ENCODE measurements at places on chromosomes 1 and 21.

- H3K27ac ChIP-seq, result no peak overlapping the region
- no peaks in the 10 kb centered on the region for H3K36me3 ChIP-seq
- H3K4me1 ChIP-seq, result no peaks in the 10 kb centered on the region
- no peak overlapping the region for H3K4me3 ChIP-seq
- no peak for DNase-seq
Observed at GRCh38 chr1:117592155-117592554, 13.7 kb upstream of the TENT5C start.

GRCh38 chr21:38858026-38858811 lies 52.5 kb downstream of the ETS2 start:
- H3K4me1 ChIP-seq, result peaks cover 2% of the 10 kb centered on the region
- no peak overlapping the region for H3K4me3 ChIP-seq
- no peaks in the 10 kb centered on the region for H3K27me3 ChIP-seq
- DNase-seq, result peak; percentile 25

DNA sequence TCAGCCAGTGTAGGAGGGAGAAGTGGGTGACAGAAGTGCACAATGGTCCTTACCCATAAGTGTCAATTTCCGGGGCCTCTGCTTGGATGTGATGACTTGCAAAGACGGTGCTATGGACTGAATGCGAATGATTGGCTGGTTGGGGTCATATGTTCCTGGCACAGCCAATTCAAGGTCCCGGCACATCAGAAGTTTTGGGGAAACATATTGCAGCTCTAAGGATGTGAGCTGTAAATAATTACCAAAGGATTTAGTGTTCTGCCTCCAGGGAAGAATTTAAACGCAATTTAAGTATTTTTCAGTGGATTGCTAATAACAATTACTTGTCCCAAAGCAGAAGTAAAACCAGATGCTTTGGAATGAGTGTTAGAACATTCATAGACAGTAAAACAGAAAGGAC lies 26.9 kb upstream of the EXOSC10 start:
- no peak overlapping the region for H3K4me3 ChIP-seq
- H3K27me3 ChIP-seq, result no peaks in the 10 kb centered on the region
- H3K27ac ChIP-seq, result no peak overlapping the region
- H3K4me1 ChIP-seq, result no peaks in the 10 kb centered on the region
- peaks cover 69% of the 10 kb centered on the region for H3K36me3 ChIP-seq

DNA sequence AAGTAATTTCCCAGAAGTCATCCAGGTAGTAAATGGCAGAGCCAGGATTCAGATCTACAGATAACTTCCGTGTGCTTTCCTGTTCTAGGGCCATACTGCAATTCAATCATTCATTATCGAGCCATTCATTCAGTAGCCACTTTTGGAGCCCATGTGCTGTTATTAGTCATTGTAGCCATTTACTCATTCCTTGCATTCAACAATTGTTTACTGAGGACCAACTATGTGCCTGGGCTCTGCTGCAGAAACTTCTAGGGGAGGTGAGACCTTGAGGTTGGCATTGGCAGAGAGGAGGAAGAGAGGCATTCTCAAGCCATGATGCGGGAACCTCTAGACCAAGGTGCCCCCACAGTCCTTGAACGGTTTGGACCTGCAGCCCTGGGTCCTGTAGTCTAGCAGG lies 27.9 kb downstream of the EPHB2 start:
- H3K27ac ChIP-seq, result no peak overlapping the region
- no peaks in the 10 kb centered on the region for H3K36me3 ChIP-seq
- peak; percentile 39 for DNase-seq
- peaks cover 29% of the 10 kb centered on the region for H3K4me1 ChIP-seq

DNA sequence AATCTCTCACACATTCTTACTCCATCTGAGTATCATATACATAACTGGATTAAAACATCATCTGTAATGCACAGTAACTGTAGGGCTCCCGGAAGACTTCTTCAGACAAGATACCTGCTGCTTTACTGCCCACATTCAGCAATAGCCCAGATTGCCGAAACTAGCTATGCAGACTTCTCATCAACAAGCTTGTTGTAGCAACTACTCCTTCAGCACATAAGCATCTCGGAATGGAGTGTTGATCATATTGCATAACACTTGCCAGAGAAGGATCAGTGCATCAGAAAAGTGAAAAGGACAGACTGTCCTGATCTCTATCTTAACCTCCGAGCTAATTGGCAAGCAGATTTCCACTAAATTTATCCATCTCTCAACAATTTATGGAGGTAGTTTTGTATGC lies 354.6 kb upstream of the C1orf87 start:
- no peaks in the 10 kb centered on the region for H3K36me3 ChIP-seq
- DNase-seq, result no peak
- H3K27me3 ChIP-seq, result no peaks in the 10 kb centered on the region
- no peak overlapping the region for H3K4me3 ChIP-seq
- no peak overlapping the region for H3K27ac ChIP-seq

DNA sequence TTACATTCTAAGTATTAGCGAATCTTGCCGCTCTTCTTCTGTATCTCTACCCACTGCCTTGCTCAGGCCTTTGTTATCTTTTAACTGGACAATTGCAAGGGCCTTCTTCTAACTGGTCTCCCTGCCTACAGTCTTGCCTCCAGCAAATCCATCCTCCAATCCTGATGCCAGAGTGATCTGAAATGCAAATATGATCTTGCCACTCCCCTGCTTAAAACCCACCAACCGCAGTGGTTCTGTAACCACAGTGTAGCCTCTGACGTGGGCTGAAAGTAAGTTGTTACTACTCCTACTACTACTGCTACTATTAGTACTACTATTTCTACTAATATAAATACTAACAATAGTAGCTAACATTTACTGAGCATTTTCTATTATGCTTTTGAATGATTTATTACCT lies 12.4 kb downstream of the MOV10 start:
- no peak overlapping the region for H3K4me3 ChIP-seq
- H3K27ac ChIP-seq, result no peak overlapping the region
- DNase-seq, result no peak
- H3K36me3 ChIP-seq, result peaks cover 17% of the 10 kb centered on the region

GRCh38 chr1:27047914-27048313 lies 35.3 kb upstream of the TENT5B start:
- no peak overlapping the region for H3K4me3 ChIP-seq
- DNase-seq, result no peak
- H3K27ac ChIP-seq, result no peak overlapping the region
- no peaks in the 10 kb centered on the region for H3K36me3 ChIP-seq
- peaks cover 2% of the 10 kb centered on the region for H3K27me3 ChIP-seq
- H3K4me1 ChIP-seq, result no peaks in the 10 kb centered on the region

- no peaks in the 10 kb centered on the region for H3K4me1 ChIP-seq
- no peaks in the 10 kb centered on the region for H3K27me3 ChIP-seq
- no peaks in the 10 kb centered on the region for H3K36me3 ChIP-seq
Observed at GRCh38 chr1:160747717-160748116, 8.7 kb downstream of the SLAMF7 start.

GRCh38 chr1:36109041-36109679 lies 15.9 kb downstream of the COL8A2 start:
- no peak overlapping the region for H3K27ac ChIP-seq
- H3K4me1 ChIP-seq, result peaks cover 2% of the 10 kb centered on the region
- H3K4me3 ChIP-seq, result no peak overlapping the region
- H3K36me3 ChIP-seq, result no peaks in the 10 kb centered on the region
- H3K27me3 ChIP-seq, result no peaks in the 10 kb centered on the region

DNA sequence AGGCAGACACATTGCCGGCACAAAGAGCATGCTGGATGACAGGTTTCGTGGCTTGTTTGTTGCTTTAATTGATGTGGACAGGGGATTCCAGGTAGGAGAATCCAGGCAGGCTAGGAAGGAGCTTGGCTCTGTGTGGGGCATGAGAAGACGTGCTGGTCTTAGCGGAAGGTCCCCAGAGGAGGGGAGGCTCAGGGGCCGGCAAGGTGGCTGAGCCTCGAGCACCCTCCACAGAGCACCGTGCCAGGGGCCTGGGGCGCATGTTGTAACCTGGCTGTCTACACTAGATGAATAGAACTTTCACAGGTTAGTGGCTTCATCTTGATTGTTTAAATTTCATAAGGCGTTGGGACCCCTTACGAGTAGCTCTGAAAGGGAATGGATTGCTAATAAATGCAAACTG lies 223.1 kb downstream of the CAMTA1 start:
- H3K4me1 ChIP-seq, result no peaks in the 10 kb centered on the region
- H3K27me3 ChIP-seq, result peaks cover 26% of the 10 kb centered on the region
- H3K36me3 ChIP-seq, result no peaks in the 10 kb centered on the region

- no peaks in the 10 kb centered on the region for H3K27me3 ChIP-seq
- no peak overlapping the region for H3K4me3 ChIP-seq
- H3K4me1 ChIP-seq, result no peaks in the 10 kb centered on the region
- H3K27ac ChIP-seq, result no peak overlapping the region
Observed at GRCh38 chr1:69587391-69587790, 19.7 kb downstream of the LRRC7 start.

DNA sequence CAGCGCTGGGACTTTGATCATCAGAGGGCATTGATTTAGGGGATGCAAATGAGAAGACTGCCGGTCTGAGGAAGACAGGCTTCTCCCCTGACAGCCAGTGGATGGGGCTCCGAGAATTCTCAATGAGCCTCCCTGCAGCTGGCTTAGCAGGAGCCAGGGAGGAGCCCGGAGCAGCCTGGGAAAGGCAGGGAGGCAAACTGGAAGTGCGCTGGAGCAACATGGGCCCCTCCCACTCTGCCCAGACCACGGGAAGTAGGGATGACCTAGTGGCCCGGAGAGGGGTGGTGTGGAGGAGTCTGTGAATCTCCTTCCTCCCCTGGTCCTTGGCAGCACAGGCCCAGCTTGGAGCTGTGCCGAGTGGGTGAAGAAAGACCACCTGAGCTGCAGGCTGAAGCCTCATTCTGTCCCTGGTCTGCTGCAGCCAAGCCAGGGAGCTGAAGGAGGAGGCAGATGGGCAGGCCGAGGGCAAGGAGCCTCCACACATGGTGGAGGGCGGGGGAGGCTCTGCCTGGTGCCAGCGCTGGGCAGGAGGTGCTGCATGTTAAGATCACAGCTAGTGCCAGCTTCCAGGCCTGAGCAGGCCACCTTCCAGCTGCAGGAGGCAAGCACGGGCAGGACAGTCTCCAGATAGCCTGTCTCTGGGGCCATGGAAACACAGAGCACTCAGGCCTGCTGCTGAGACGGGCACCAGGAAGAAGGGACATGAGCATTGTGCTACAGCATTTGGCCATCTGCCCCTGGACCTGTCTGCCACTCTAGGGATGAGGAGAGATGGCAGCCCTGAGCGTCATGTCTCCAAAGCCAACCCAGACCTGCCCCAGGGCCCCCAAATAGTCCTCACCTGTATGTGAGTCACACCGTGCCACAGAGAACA lies 12.2 kb upstream of the CLSTN1 start:
- peaks cover 5% of the 10 kb centered on the region for H3K4me1 ChIP-seq
- no peaks in the 10 kb centered on the region for H3K36me3 ChIP-seq
- peak; percentile 13 for DNase-seq
- no peak overlapping the region for H3K4me3 ChIP-seq
- H3K27ac ChIP-seq, result no peak overlapping the region

GRCh38 chr1:111739925-111740765 lies 950 bp upstream of the INKA2 start:
- peak overlapping the region; percentile 65 for H3K4me3 ChIP-seq
- H3K4me1 ChIP-seq, result peaks cover 37% of the 10 kb centered on the region
- no peak overlapping the region for H3K27ac ChIP-seq
- H3K36me3 ChIP-seq, result no peaks in the 10 kb centered on the region

DNA sequence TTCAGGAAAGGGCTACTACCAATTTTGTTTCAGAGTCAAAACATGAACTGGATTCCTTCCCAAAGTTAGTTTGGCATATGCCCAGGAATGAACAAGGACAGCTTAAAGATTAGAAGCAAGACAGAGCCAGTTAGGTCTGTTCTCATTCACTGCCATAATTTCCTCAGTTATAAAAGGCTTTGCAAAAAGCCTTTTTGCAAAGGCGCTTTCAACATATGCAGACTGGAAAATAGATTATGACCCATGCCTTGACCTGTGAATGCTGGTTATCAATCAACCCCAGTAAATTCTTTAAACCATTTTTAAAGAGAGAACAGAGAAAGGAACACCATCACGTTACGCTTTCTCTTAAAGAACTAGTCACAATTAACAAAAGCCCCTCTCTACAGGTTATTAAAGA lies 1.7 kb upstream of the FRRS1 start:
- no peak overlapping the region for H3K27ac ChIP-seq
- H3K36me3 ChIP-seq, result no peaks in the 10 kb centered on the region
- H3K4me1 ChIP-seq, result peaks cover 2% of the 10 kb centered on the region
- DNase-seq, result no peak
- H3K27me3 ChIP-seq, result no peaks in the 10 kb centered on the region
- no peak overlapping the region for H3K4me3 ChIP-seq

- no peaks in the 10 kb centered on the region for H3K27me3 ChIP-seq
- no peaks in the 10 kb centered on the region for H3K36me3 ChIP-seq
- no peak overlapping the region for H3K27ac ChIP-seq
- H3K4me3 ChIP-seq, result no peak overlapping the region
- DNase-seq, result no peak
Observed at GRCh38 chr1:227899820-227900449, 47.8 kb downstream of the WNT9A start.

DNA sequence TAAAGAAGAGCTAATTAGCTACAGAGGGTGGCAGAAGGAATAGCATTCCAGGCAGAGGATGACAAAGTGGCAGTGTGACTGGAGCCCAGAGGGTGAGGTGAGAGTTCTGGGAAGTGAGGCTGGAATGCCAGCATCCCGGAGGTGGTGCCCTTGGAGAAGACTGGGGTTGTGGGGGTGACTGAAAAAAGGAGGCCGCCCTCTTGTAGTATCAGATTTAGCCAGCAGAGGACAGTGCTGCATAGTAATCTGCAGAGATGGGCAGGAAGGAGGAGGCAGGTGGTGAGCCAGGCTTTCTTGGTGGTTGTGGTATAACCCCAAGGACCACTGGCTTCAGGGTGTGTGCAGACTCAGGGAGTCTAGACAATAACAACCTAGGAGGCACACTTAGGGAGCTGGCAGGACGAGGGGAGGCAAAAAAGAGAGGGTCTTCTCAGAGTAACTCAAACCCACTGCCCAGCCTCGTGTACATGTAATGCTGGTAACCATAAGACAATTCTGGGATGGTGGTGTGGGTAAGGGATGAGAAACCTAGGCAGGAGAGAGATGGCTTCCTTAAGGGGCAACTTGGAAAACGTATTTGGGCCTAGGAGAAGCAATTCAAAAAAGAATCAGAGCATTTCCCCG lies 30.5 kb downstream of the MROH7 start:
- no peak overlapping the region for H3K4me3 ChIP-seq
- no peak overlapping the region for H3K27ac ChIP-seq
- H3K27me3 ChIP-seq, result peaks cover 31% of the 10 kb centered on the region
- H3K36me3 ChIP-seq, result no peaks in the 10 kb centered on the region
- DNase-seq, result peak; percentile 50
- no peaks in the 10 kb centered on the region for H3K4me1 ChIP-seq
